ENCODE measurements at places on chromosomes 16 and 17.

GRCh38 chr17:17832032-17832363, 4.8 kb downstream of the SREBF1 start:
- H3K27ac ChIP-seq = peak overlapping the region; percentile 12
- DNase-seq = no peak
- H3K36me3 ChIP-seq = no peaks in the 10 kb centered on the region
- peaks cover 60% of the 10 kb centered on the region for H3K4me1 ChIP-seq
- peaks cover under 1% of the 10 kb centered on the region for H3K27me3 ChIP-seq
- H3K4me3 ChIP-seq = peak overlapping the region; percentile 61

- H3K27me3 ChIP-seq = peaks cover 29% of the 10 kb centered on the region
- DNase-seq = no peak
- H3K27ac ChIP-seq = no peak overlapping the region
Observed at GRCh38 chr16:49365711-49366509, 7.7 kb upstream of the C16orf78 start.

GRCh38 chr16:68724797-68725196, 12.3 kb upstream of the CDH1 start:
- H3K4me1 ChIP-seq = no peaks in the 10 kb centered on the region
- no peak for DNase-seq
- H3K27ac ChIP-seq = no peak overlapping the region
- no peaks in the 10 kb centered on the region for H3K36me3 ChIP-seq
- H3K4me3 ChIP-seq = no peak overlapping the region

DNA sequence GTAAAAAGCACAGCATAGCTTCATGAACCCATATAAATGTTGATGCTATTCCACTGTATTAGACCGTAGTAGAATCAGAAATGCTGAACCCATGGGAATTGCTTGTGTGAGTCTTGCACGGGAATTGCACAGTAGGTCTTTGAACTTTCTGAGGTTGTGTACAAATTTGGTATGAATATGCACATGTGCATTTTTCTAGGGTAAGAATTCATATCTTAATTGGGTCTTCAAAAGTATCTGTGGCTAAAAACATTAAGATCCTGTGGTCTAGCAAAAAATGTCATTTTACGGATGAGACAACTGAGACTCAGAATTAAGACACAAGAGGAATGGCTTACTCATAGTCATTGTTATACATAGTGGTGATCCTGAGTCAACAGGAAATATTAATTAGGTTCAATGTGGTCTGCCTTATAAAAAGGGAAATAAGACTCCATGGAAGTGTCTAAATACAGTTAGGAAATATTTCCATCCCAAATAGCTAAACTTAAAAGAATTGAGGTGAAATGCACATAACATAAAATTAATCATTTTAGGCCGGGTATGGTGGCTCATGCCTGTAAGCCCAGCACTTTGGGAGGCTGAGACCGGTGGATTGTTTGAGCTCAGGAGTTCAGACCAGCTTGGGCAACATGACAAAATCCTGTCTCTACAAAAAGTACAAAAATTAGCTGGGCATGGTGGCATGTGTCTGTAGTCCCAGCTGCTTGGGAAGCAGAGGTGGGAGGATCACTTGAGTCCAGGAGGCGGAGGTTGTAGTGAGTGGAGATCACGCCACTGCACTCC, 22.8 kb downstream of the TAOK1 start:
- no peak for DNase-seq
- H3K27me3 ChIP-seq = no peaks in the 10 kb centered on the region
- no peak overlapping the region for H3K27ac ChIP-seq
- no peaks in the 10 kb centered on the region for H3K36me3 ChIP-seq
- peaks cover 9% of the 10 kb centered on the region for H3K4me1 ChIP-seq

DNA sequence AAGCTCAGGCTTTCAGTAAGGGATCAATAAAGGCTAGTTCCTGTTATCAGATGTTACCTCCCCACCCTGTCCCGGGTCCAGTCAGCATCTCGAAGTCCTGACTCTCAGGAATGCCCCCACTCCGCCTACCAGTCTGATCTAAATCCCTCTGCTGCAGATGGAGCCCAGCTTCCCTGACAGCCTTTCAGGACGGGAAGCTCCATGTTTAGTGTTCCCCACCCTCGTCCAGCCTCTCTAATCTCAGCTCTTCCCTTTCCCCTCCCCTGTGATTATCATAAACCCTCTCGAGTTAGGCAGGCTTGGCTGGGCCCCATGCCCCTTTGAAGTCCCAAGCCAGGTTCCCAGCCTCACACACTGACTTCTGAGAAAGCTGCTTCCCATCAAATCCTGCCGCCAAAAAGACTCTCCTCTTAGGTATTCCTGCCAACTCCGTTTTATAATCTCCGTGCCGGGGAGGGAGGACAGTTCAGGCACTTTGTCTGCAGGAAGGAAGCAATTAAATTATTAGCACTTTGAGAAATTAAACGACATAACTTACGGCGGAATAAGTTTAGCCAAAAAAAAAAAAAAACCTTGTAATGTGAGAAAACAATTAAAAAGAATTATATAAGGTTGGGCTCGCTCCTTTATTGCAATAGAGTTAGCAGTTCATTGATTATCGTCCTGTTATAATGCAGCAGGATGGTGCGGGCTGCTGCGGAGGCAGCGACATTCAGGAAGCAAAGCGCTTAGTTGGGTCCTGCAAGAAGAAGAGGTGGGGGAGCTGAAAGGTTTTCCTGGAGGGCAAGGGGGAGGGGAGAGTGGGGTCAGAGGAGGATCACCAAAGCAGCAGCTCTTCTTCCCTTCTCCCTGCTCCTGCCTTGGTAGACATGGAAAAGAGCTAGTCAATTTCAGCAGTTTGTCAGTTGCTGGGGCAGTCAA, 16.8 kb upstream of the ETV4 start:
- H3K4me3 ChIP-seq = peak overlapping the region; percentile 66
- H3K36me3 ChIP-seq = no peaks in the 10 kb centered on the region
- DNase-seq = no peak
- peaks cover 5% of the 10 kb centered on the region for H3K27me3 ChIP-seq

DNA sequence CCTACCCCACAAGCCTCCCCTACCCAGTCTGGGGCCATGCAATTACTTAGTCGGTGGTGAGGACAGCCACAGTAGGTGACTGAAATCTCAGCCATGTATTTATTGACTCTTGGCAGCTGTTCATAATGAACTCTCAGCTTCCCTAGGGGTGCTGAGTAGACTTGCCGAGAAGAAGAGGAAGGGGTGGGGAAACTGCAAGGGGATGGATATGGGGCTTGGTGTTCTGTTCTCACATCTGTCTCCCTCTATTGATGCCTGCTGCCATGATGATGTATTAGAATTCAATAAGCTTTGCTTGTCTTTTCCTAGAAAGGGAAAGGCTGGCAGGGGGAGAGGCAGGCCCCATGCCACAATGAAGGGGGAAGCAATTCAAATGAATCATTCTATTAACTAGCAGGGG, 112.9 kb downstream of the GP2 start:
- peaks cover 12% of the 10 kb centered on the region for H3K4me1 ChIP-seq
- no peak overlapping the region for H3K4me3 ChIP-seq
- no peaks in the 10 kb centered on the region for H3K36me3 ChIP-seq
- peaks cover 28% of the 10 kb centered on the region for H3K27me3 ChIP-seq
- no peak for DNase-seq

GRCh38 chr17:57138956-57139576, 54.0 kb downstream of the AKAP1 start:
- H3K27me3 ChIP-seq = no peaks in the 10 kb centered on the region
- no peak overlapping the region for H3K27ac ChIP-seq
- DNase-seq = no peak

DNA sequence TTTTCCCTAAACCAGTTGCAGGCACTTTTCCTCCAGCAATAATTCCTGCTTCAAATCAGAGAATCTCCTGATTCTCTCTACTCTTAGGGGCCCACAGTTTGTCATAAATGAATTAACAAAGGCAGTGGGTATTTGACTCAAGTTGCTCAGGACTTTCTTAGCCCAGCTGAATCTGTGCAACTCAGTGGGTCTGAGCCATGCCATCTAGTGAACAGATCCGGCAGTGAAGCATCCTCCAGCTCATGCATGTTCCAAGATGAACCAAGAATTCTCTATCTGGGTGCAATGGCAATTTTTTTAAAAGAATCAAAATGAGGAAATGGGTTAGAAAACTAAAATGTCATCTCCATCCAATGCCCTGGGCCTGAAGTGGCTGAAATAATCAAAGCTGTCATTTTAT, 575.2 kb upstream of the CDH11 start:
- H3K4me3 ChIP-seq = no peak overlapping the region
- DNase-seq = no peak
- H3K36me3 ChIP-seq = no peaks in the 10 kb centered on the region
- no peak overlapping the region for H3K27ac ChIP-seq

DNA sequence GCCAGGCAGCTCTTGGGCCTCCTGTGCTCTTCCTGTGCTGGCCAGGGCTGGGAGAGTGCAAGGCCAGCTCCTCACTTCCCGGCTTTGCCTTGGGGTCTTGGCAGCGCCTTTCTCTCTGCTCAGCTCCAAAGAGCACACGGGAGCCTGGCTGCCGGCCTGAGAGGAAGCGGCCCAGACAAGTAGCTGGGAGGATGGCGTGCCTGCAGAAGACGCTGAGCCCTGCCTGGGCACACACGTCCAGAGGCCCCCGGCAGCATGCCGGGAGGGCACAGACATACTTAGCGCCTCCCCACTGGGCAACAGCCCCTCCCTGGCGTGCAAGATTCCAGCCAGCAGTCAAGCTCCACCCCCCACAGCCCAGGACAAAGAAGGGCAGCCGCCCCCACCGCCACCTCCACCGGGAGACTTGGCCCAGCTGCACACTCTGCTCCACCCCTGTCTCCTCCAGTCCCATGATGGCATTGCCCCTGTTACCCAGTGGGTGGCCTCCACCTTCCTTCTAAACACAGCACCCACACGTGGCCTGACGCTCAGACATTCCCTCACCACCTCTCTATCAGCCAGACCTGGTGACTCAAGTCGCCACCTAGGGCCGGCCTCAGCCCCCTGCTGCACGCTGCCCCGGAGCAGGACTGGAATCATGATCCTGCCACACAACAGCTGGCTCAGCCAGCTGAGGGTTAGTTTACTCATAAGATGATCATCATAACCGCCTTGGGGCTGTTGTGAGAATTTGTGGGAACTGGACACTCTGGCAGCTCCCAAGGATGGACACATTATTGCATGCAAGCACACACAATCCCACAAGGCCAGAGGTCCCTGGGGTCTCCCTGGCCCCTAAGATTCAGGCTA, 12.4 kb downstream of the SGCA start:
- H3K36me3 ChIP-seq = no peaks in the 10 kb centered on the region
- DNase-seq = peak; percentile 52
- peak overlapping the region; percentile 96 for H3K27ac ChIP-seq
- H3K4me3 ChIP-seq = peak overlapping the region; percentile 64
- peaks cover 52% of the 10 kb centered on the region for H3K4me1 ChIP-seq

DNA sequence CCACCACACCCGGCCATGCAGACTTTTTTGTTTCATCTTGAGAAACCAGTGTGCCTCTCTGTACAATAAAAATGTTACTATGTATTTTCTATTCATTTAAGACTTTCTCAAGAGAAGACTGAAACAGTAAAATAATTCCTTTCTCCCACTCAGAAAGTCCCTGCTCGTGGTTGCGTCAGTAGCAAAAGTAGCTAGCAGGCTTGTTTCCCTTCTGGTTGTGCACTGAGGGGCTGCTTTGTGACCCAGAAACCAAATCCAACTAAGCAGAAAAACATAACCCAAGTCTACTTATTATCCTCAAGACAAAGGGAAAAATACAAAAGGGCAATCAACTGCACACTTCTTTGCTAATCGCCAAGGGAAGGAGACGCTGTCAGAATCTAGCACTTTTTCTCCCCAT, 3.4 kb upstream of the PNPO start:
- peaks cover under 1% of the 10 kb centered on the region for H3K36me3 ChIP-seq
- peaks cover 15% of the 10 kb centered on the region for H3K4me1 ChIP-seq
- H3K27me3 ChIP-seq = peaks cover 11% of the 10 kb centered on the region
- no peak overlapping the region for H3K27ac ChIP-seq
- H3K4me3 ChIP-seq = no peak overlapping the region
- no peak for DNase-seq

DNA sequence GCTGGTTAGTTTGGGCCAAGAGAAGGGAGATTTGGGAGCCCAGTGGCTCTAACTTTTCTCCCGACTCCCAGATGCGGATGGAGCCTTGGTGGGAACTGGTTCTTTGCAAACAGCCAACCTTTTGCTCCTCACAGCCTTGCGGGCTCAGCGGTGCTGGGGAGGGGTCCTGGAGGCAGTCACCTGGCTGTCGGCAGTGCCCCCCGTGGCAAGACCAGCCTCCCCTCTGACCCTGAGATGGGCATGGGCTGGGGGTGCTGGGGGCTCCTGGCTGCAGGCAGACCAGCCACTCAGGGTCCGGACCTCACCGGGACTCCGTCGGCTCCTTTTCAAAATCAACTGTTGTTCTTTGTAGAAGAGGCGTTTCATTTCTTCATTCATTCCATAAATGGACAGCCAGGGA, 21.7 kb upstream of the GSE1 start:
- H3K4me3 ChIP-seq = no peak overlapping the region
- H3K4me1 ChIP-seq = peaks cover 33% of the 10 kb centered on the region
- peaks cover 28% of the 10 kb centered on the region for H3K27me3 ChIP-seq
- no peaks in the 10 kb centered on the region for H3K36me3 ChIP-seq
- H3K27ac ChIP-seq = no peak overlapping the region

GRCh38 chr17:69761767-69762321, 313.2 kb upstream of the KCNJ16 start:
- H3K36me3 ChIP-seq = no peaks in the 10 kb centered on the region
- peaks cover 8% of the 10 kb centered on the region for H3K4me1 ChIP-seq
- no peaks in the 10 kb centered on the region for H3K27me3 ChIP-seq
- DNase-seq = no peak
- H3K4me3 ChIP-seq = no peak overlapping the region

GRCh38 chr17:19253112-19253511, 15.9 kb downstream of the EPN2 start:
- no peak for DNase-seq
- peaks cover 46% of the 10 kb centered on the region for H3K4me1 ChIP-seq

- H3K27ac ChIP-seq = peak within 1 kb of the TSS; percentile 96
- peaks cover 44% of the 10 kb centered on the region for H3K4me1 ChIP-seq
- H3K27me3 ChIP-seq = peaks cover 4% of the 10 kb centered on the region
- no peaks in the 10 kb centered on the region for H3K36me3 ChIP-seq
- peak; percentile 71 for DNase-seq
Observed at GRCh38 chr16:58499615-58500351, at the start of gene NDRG4. TSS of gene NDRG4 (plus strand) at chr16:58500143. CDS start at chr16:58500249, 106 bp downstream.

GRCh38 chr16:88838566-88838965, 18.2 kb downstream of the GALNS start:
- H3K4me1 ChIP-seq = no peaks in the 10 kb centered on the region
- no peak overlapping the region for H3K4me3 ChIP-seq

DNA sequence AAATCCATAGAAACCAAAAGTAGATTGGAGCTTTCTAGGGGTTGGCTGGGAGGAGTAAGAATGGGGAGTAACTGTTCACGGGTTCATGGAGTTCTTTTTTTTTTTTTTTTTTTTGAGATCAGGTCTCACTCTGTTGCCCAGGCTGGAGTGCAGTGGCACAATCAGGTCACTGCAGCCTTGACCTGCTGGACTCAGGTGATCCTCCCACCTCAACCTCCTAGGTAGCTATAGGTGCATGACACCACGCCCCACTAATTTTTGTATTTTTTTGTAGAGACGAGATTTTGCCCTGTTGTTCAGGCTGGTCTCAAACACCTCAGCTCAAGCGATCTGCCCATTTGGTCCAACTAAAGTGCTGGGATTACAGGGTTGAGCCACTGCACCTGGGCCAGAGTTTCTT, 1.5 kb downstream of the NMRAL1 start:
- peaks cover 29% of the 10 kb centered on the region for H3K4me1 ChIP-seq
- peak overlapping the region; percentile 86 for H3K4me3 ChIP-seq
- H3K36me3 ChIP-seq = peaks cover 9% of the 10 kb centered on the region
- H3K27ac ChIP-seq = no peak overlapping the region
- peaks cover 4% of the 10 kb centered on the region for H3K27me3 ChIP-seq
- DNase-seq = no peak
